HEK293T (cell line): ENCODE measurements at places on chromosomes 12 and 14.

GRCh38 chr12:54606556-54606955 lies 18.1 kb upstream of the PPP1R1A start:
- DNase-seq, result no peak

GRCh38 chr14:54428527-54428926 lies 12.6 kb downstream of the CNIH1 start:
- no peak for DNase-seq

DNA sequence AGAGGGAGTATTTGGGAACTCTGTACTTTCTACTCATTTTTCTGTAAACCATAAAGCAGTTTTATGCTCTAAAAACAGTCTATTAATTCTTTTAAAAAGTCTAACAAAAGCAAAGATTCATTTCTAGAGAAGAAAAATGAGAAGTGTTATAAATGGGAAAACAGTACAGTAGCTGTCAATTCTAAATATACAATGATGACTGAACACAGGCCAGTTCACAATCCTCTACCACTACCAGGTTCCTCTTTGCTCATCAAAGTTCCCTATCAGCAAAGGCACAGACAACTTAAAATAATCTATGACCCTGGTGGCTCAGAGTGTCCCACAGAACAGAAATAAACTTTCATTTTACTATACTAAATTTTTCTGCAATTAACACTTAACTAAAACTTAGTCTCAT lies 12.5 kb downstream of the NAA25 start:
- no peak for DNase-seq

- no peak for DNase-seq
These were observed 356.4 kb upstream of the DDHD1 start for GRCh38 chr14:53509276-53510244.

DNA sequence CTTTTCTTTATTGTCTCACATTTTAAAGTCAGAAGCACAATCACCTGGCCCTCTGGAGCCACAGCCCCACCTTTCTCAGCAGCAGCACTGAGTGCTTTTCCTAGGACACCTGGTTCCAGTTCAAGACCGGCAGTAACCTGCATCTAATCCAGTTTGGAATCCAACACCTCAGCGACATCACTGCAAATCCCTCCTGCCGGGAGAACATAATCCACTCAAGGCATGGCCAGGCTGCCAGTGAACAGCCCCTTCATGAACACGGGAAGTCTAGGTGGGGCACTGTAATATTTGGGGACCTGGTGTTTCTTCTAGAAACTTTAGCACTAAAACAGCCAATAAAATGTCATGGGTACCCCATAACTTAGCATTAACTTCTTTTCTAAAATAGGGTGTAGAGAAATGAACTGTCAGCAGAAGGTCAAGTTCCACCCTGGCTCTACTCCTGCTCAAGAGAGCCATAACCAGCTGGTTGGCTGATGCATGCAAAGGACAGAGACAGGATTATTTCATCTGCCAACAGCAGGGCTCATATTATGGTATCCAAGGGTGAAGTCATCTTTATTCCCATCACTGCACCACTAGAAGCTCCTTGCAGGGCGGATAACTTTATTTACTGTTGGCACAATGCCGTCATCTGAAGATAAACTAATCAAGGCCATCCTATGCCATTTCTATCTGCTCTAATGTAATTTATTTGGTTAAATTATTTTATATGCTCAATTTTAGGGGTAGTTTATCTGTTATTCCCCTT lies 76.7 kb downstream of the TTC7B start:
- DNase-seq, result no peak

DNA sequence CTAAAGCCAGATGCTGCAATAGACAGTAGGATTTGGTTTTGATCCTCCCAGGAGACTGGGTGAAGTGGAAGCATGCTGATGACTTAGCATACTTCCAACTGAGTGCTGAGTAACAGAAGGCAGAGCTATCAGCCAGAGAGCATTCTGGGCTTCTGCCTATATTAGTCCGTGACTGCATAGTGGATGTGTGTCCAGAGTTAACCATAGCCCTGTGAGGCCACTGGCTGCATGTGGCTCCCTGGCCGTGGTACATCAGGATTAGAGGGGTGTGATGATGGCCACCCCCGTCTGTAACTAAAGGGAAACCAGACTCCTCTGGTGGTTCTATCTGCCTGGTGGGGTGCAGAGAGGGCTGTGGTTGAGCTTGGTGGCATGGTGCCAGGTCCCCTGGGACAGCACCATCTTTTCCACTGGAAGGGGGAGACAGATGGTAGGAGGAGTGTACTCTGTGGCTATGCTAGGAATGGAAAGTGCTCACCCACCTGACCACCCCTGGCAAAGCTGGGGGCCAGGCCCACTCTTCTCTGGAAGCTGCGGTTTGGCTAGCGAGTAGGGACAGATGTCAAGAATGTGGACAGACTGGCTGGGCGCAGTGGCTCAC lies 27.4 kb downstream of the ABCD4 start:
- no peak for DNase-seq

GRCh38 chr14:65297744-65298143 lies 114.8 kb upstream of the FUT8 start:
- DNase-seq, result no peak

GRCh38 chr14:52840877-52841276 lies 49.5 kb upstream of the GNPNAT1 start:
- no peak for DNase-seq

DNA sequence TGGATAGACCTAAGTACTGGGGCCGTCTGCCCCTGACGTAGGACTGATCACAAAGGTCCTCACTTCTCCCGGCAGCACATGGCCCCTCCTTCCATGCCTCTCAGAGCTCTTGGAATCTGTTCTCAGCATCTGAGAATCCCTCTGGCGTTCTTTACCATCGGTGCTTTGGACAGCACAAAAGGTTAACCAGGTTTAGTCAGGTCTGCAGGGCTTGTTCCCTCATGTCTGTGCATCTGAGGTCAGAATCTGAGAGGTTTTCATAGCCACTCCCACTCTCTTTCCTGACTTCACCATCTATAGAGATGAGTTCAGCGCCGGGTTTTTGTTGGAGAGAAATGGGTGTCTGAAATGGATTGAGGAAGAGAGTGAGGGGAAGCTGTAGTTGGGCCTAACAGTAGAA lies 130.0 kb upstream of the ARHGAP5 start:
- no peak for DNase-seq

- no peak for DNase-seq
These were observed 6.4 kb downstream of the STX2 start for GRCh38 chr12:130832561-130833209.

GRCh38 chr12:116918464-116918863 lies 7.7 kb downstream of the FBXW8 start:
- DNase-seq, result no peak
